ENCODE measurements at places on chromosomes 16 and 17. TPM values are rescaled to one million over a fixed set of nuclear protein-coding genes. Genes with fewer than 3 reads are reported as not detected.

DNA sequence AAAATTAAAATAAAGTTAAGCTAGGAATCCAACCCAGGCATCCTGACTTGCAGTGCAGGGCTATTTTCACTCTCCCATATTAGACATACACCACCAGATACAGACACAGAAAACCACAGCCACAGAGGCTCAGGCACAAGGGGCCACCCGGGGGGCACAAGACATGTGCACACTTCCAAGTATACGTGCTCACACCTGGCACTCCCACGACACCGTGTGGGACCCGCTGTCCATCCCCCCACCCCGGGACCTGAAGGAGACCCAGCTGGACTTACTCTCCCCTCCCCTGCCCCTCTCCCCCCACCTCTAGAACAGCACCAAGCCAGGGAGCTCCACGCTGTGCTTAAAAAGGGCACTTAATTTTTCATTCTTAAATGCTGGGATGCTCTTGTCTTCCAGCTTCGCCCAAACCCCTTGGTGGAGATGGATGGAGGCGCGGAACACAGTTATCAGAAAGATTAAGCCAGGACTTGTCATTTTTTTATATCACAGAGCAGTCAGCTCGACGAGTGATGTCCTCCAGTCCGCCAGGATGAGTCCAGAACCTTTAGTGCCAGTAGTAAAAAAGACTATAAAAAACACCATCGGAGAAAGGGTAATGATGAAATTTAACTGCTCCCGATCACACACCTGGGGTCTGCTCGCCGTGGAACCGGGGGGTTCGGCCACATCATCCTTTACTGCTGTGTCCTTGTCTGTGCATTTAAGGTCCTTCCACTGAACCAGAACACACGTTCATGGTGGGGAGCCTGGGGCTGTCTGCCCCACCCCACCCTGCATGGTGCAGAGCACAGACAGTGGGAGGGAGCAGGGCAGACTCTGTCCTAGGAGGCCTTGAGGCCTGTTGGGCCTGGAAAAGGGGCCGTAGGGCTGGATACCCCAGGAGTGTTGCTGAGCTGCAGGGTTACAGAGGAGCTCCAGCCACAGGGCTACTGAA, 73.3 kb upstream of the LHX1 start:
- DNase-seq: no peak

DNA sequence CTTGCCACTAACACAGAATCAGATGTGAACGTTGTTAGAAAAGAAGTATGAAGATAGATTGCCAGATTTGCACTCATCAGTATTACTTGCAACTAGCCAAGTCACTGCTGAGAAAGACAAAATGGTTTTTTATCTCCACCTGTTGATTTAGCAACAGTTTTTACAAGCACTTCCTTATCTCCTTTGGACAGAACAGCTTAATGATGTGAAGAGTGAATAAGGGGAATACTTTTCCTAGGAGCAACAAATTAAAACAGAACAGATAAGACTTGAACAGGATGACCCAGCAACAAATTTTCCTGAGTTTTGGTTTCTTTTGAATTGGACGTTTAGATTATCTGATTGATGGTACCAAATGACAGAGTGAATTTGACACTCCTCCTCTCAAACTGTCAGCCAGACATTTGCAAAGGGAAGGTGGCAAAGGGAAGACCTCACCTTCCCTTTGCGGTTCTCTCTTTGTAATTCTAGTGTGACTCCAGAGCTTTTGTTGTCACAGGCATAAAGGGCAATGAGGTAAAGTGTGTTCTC, 130.6 kb downstream of the NLK start:
- peak; percentile 52 for DNase-seq

DNA sequence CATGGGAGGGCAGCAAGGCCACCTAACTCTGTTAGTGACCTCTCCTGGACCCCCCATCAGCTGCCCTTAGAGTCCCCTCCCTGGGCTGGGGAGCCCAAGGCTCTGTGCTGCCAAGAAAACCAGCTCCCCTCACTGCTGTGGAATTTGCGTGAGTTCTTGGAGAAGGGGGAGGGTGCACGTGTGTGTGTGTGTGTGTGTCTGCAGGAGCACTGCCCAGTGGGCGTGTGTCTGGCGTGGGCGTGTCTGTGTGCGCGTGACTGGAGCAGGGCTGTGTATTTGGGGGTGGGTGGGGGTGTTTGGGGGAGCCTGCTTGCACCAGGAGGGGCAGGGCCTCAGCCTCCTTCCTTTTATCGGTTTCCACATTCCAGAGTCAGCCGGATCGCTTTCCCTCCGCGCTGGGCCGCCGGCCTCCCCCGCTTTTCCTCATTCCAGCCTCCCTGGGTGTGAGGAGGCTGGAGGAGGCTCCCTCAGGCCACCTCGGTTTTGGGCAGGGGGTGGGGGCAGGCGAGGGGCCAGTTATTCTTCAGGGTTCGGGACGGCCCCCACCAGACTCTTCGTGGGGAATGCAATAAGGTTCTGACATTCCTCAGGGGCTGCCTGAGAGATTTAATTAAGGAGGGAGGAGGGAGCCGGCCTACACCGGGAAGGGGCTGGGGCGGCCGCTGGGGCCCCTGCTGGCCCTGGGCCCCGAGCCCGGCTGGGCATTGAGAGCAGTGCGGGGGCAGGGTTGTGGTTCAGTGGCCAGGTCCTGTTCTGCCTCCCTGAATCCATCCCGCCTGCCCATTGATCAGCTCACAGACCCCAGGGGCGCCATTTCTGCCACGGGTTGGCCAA, 2.5 kb downstream of the VASN start:
- peak; percentile 39 for DNase-seq

- no peak for DNase-seq
Observed at GRCh38 chr16:47063011-47063724, 80.6 kb downstream of the NETO2 start.

GRCh38 chr17:74520790-74521480, 10.3 kb downstream of the CD300LB start:
- peak; percentile 5 for DNase-seq

- DNase-seq: no peak
Observed at GRCh38 chr16:28182183-28182582, 29.6 kb downstream of the XPO6 start.

DNA sequence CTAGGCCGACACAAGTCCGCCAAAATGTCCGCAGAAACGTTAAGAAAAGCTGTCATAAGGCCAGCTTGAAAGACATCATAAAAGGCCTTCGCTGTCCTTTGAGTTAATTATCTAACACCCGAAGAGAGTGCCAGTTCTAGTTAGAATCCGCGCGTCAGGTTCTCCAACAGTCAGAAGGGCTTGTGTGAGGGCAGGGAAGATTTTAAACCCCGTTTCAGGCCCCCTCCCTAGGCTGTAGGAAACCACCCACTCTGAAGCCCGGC, 729 bp upstream of the CLTC start:
- DNase-seq: no peak

PRAC1 gene
- total RNA-seq: not detected

LGALS9C gene
- not detected for total RNA-seq

GRCh38 chr17:78806451-78806850, 24.4 kb upstream of the CYTH1 start:
- no peak for DNase-seq

GRCh38 chr16:29806641-29807425, 504 bp downstream of the MAZ start:
- DNase-seq: peak; percentile 33

DNA sequence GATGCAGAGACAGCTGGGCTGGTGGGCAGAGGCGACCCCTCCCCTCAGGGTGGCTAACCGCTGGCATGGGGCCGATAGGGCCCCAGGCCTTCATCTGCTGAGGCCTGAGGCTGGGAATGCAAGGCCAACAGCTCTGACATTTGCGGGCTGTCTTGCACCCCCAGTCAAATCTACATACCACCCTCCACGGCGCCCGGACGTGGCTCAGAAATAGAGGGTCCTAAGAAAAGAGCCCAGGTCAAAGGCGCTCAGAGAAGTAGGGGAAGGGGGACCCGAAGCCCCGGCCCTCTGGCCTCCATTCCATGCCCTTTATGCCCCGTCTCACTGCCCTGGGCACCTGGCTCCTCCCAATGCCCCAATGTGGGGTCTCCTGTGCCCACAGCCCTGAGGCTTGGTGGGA, 142.3 kb downstream of the C16orf78 start:
- DNase-seq: no peak

PRAC2 gene
- not detected for total RNA-seq

- no peak for DNase-seq
Observed at GRCh38 chr17:68432086-68432864, 25.0 kb downstream of the WIPI1 start.

GRCh38 chr17:32504166-32504990, 17.6 kb downstream of the CDK5R1 start:
- no peak for DNase-seq

DNA sequence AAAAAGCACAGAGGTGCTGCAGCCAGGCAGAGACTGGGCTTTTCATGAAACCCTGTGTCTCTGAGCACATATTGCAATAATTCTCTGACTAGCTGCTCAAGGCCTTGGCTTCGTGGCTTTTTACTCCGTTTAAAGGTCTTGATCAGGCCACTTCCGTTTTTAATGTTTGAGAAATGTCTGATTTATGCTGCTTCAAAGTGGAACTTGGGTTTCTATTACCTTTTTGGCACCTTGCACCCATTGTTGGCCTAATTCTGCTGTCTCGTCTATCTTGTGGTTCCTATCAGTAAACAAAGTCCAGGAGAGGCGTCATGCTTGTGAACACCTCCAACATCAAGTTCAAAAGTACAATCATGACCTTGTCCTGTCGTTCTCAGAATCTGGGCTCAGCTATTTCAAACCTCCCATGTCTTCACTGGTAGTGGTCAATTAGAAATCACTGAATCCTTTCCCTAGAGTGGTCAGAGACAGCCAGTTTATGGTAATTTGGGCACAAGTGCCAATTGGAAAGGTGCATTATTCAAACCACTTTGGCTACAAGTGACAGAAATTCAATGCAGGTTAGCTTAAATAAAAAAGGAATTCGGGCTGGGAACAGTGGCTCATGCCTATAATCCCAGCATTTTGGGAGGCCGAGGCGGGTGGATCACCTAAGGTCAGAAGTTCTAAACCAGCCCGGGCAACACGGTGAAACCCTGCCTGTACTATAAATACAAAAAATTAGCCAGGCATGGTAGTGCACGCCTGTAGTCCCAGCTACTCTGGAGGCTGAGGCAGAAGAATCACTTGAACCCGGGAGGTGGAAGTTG, 33.3 kb upstream of the METTL9 start:
- no peak for DNase-seq

ABCC11 gene
- not detected for total RNA-seq

KCTD2 gene
- total RNA-seq: 14.9 TPM

DNA sequence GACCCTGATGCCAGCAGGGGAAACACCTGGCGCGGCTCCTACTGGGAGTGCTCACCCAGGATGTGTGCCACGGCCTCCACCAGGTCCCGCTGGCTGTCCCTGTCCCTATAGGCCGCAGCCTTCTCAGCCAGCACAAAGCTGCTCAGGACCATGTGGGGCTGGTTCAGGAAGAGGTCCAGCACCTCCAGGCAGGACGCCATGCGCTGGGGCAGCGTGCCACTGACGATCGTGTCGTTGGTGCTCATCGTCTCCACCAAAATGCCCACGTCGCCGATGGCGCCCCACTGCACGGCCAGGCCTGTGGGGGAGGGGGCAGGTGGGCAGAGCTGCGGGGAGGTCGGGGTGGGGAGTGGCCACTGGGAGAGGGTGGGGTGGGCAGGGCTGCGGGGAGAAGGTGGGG, 15.9 kb upstream of the DUS1L start:
- DNase-seq: no peak

- DNase-seq: no peak
Observed at GRCh38 chr16:55651841-55652824, 3.7 kb upstream of the SLC6A2 start.

PRSS27 gene
- total RNA-seq: 0.13 TPM

DNA sequence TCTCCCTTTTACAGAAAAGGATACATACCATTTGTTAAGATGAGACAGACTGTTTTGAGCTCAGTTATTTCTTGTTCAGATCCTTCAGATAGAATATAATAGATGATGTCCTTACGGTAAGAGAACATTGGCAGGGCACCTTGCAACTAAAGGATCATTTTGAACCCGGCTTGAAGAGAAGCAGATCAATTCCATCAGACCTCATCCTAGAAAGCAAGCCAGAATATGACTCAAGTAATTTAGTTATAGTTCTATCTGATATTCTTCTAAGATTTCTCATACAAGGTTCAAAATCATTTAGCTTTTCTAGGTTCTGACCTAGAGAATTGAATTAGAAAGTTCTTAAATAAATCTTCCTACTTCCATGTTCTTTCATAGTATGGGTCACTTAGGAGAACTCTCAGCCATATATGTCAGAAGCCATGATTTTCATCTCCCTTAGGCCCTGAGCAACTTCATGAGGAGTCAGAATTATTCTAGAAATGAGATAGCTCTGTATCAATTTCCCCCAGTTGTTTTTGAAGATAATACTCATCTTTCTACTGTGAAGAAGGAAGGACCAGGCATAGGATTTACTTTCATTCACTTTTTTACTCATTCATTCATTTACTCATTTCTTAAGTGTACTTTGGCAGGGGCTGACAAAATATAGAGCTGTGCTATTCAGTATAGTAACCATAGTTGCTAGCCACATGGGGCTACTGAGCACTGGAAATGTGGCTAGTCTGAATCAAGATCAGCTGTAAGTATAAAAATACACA, 2.5 kb upstream of the CMTM1 start:
- DNase-seq: no peak

DNA sequence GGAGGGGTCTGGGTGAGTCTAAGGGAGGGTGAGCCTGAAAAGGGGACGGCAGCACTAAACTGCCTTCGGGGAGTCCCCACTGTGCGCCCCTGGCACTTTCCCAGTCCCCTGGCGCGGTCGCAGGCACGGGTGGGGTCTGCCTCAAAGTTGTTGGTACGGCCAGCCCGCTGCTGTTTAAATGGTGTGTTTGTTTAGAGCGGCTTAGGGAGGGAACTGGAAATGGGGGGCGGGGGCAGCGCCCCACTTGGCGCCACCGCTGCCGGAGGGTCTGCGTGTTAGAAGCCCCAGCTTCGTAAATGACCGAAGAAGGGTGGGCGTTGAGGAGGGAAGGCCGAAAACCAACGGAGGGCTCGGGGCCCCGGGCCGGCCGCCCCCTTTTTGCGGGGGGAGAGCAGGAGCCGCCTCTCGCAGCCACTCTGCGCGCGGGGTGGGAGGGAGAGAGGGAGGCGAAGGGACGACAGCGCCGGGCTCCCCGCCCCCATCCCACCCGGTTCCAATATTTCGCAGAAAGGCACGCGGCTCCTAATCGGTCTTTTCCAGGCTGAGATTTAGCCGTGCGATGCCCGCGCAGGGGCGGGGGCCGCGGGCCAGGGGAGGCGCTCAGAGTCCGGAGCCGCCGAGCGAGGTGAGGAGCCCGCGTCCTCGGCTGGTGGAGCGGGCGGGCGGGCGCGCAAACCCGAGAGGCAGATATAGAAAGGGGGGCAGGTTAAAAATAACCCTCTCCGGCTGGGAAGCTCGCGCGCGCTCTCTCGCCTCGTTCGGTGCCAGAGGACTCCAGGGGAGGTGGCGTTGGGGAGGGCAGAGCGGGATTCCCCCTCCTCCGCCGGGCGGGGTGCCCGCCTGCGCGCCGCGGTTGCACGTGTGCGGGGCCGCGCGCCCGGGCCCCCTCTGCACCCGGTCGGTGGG, 54.9 kb downstream of the SREBF1 start:
- DNase-seq: peak; percentile 45

ZNF207 gene
- total RNA-seq: 67.8 TPM

- DNase-seq: no peak
Observed at GRCh38 chr17:72270273-72270924, 149.6 kb downstream of the SOX9 start.

Measured in dermis microvascular lymphatic vessel endothelial cell (primary cell).